Heart left ventricle (tissue), 16 donors: ENCODE measurements at places on chromosomes 13 and 19. TPM values are rescaled to one million over a fixed set of nuclear protein-coding genes. Genes with fewer than 3 reads are reported as not detected.

PRR19 gene
- polyA plus RNA-seq = not detected

IER2 gene
- polyA plus RNA-seq = 35.7 TPM

TEX26 gene
- not detected for polyA plus RNA-seq

TLE2 gene
- 41.4 TPM for polyA plus RNA-seq

CCDC61 gene
- 6.8 TPM for polyA plus RNA-seq

DACT3 gene
- polyA plus RNA-seq = 9.1 TPM

IGFL1 gene
- polyA plus RNA-seq = not detected

FAAP24 gene
- polyA plus RNA-seq = 1.1 TPM

LAIR1 gene
- 2.9 TPM for polyA plus RNA-seq

IGLON5 gene
- 0.10 TPM for polyA plus RNA-seq

GTF2F1 gene
- polyA plus RNA-seq = 58.2 TPM

RDH8 gene
- not detected for polyA plus RNA-seq

ZSCAN4 gene
- polyA plus RNA-seq = 0.11 TPM

ETV2 gene
- polyA plus RNA-seq = 1.3 TPM

ZNF814 gene
- polyA plus RNA-seq = 20.9 TPM

CEACAM16 gene
- polyA plus RNA-seq = not detected

IGFLR1 gene
- 3.4 TPM for polyA plus RNA-seq

HOMER3 gene
- polyA plus RNA-seq = 32.4 TPM

CSNK1A1L gene
- not detected for polyA plus RNA-seq

FOXO1 gene
- polyA plus RNA-seq = 2.6 TPM

ZNF99 gene
- polyA plus RNA-seq = 0.07 TPM

CNFN gene
- 1.3 TPM for polyA plus RNA-seq

MCEMP1 gene
- 1.1 TPM for polyA plus RNA-seq

SMAD9 gene
- polyA plus RNA-seq = 2.1 TPM

CGB1 gene
- not detected for polyA plus RNA-seq

TSHZ3 gene
- 1.8 TPM for polyA plus RNA-seq

ZNF534 gene
- 0.30 TPM for polyA plus RNA-seq

KPTN gene
- 15.8 TPM for polyA plus RNA-seq

OR10H1 gene
- not detected for polyA plus RNA-seq

ANO8 gene
- 8.3 TPM for polyA plus RNA-seq

KRTDAP gene
- not detected for polyA plus RNA-seq

ZNF793 gene
- 4.9 TPM for polyA plus RNA-seq

C1QTNF9B gene
- polyA plus RNA-seq = 1.8 TPM

C5AR1 gene
- polyA plus RNA-seq = 5.6 TPM

SLC25A41 gene
- polyA plus RNA-seq = 1.4 TPM

TMEM86B gene
- 2.7 TPM for polyA plus RNA-seq

SWSAP1 gene
- polyA plus RNA-seq = 1.9 TPM

TTYH1 gene
- polyA plus RNA-seq = 1.8 TPM

CTXN1 gene
- polyA plus RNA-seq = 0.87 TPM

DPF1 gene
- polyA plus RNA-seq = 0.23 TPM

ZNF440 gene
- polyA plus RNA-seq = 5.0 TPM

TSSK6 gene
- 0.61 TPM for polyA plus RNA-seq

URAD gene
- not detected for polyA plus RNA-seq

BRCA2 gene
- 0.12 TPM for polyA plus RNA-seq

CGB2 gene
- polyA plus RNA-seq = not detected

CADM4 gene
- polyA plus RNA-seq = 10.7 TPM

KLF1 gene
- not detected for polyA plus RNA-seq

SIGLEC5 gene
- polyA plus RNA-seq = not detected

ADPRHL1 gene
- 252 TPM for polyA plus RNA-seq

NLRP5 gene
- not detected for polyA plus RNA-seq

KLK5 gene
- not detected for polyA plus RNA-seq

CEBPA gene
- polyA plus RNA-seq = 3.3 TPM

HRC gene
- 867 TPM for polyA plus RNA-seq

ZNF283 gene
- 5.0 TPM for polyA plus RNA-seq

CEACAM5 gene
- polyA plus RNA-seq = not detected

ZNF83 gene
- 13.2 TPM for polyA plus RNA-seq

FSTL3 gene
- polyA plus RNA-seq = 376 TPM

BST2 gene
- 37.1 TPM for polyA plus RNA-seq

COG6 gene
- polyA plus RNA-seq = 12.9 TPM
